ENCODE measurements at places on chromosomes 4 and X.

DNA sequence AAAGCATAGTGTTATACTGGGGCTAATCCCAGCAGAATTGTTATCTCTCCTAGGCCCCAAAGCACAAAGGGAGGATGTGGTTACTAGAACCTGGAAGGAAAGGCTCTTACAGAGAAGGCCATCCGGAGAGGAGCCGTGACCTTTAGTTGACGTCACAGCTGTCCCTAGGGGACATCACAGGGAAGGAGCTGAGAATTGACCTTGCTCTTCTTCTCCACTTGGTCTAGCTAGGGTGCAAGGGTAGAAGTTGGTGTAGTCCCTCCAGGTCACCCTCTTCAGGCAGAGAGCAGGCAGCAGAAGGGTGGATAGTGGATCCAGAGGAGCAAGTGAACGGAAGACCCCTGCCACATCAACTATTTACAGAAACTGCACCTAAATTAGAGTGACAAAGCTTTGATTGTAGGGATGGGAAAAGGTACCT is 22.8 kb upstream of the FGF2 start:
- DNase-seq, result no peak

- DNase-seq, result no peak
Observed at GRCh38 chr4:36921476-36922216, 322.9 kb upstream of the NWD2 start.

GRCh38 chrX:69033936-69034335 is 131.3 kb downstream of the PJA1 start:
- no peak for DNase-seq

- no peak for DNase-seq
Observed at GRCh38 chrX:21132686-21133393, 241.4 kb upstream of the CNKSR2 start.

DNA sequence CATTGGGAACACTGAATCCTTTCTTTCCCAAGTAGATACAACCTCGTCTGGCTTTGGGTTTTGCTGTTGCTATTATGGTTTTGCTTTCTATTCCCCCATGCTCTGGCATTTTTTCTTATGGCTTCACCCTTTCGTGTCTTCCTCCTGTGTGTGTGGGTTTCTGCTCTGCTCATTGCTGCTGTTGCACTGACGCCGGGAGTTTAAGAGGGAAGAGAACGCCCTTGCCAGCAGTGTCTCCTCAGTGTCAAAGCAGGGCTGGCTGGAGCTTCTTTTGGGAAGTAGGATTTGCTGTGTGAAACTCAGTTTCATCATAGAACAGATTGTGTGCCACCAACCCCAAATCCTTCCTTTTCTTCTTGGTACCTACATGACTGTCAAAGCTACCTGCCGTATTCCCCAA is 63.7 kb downstream of the CLDN22 start:
- no peak for DNase-seq

GRCh38 chr4:89221167-89221867 is 86.3 kb downstream of the GPRIN3 start:
- DNase-seq, result peak; percentile 15

DNA sequence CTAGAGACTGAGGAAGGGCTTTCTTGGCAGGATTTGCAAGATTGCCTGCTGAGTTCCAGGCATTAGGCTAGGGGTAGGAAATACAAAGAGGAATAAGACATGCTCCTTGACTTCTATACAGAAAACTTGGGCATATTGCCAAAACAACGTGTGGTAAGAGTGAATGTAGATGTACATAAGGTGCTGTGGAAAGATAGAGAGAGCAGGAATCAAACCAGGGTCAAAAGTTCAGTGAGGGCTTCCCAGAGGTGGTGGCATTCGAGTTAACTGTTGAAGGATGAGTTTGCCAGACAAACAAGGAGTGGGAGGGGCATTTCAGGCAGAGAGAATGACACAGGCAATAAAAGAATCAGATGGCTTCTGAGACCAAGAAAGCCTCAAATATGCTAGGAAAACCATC is 187.9 kb downstream of the KDR start:
- DNase-seq, result peak; percentile 24

DNA sequence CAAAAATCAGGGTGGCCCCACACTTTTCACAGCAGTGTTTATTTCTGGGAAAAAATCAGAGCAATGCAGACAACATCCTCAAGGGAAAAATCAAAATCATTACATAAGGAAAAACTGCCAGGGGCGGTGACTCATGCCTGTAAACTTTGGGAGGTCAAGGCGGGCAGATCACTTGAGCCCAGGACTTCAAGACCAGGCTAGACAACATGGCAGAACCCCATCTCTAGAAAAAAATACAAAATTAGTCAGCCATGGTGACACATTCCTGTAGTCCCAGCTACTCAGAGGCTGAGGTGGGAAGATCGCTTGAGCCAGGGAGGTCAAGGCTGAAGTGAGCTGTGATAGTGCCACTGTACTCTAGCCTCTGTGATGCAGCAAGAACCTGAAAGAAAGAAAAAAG is 102.8 kb downstream of the NAF1 start:
- no peak for DNase-seq

DNA sequence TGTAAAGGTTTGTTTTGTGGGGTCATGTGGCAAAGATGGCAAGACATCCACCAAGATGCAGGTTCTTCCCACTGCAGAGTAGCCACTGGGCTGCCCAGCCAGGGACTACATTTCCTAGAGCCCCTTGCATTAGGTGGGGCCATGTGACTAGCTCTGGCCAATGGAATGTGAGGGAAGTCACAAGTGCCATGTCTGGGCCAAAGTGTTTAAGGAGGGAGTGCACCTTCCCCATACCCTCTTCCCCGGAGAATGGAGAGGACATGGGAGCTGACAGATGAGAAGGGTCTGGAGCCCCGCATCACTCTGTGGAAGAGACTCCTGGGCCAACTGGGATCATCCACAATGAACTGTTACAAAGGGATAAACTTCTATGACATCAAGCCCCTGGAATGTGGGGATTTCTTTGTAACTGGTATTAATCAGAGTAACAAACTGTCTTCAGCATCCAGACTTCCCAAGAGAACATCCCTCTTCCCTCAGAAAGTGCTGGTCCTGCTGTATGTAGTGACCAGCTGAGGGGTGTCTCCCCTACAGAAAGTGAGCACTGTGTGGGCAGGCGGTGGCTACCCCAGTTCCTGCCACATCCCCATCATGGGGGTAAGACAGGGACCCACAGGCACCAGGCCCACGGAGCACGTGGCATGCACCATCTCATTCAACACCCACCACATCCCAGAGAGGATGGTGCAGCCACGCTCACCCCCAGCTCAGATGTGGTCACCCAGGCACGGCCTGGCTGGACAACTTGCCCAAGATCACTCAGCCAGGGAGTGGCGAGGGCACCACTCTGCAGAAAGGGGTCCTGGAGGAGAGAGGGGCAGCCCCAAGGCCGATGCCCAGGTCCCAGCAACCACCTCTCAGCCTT is 10.9 kb downstream of the PPP2R2C start:
- DNase-seq, result no peak

- no peak for DNase-seq
Observed at GRCh38 chrX:45508454-45508853, 307.8 kb upstream of the DIPK2B start.

DNA sequence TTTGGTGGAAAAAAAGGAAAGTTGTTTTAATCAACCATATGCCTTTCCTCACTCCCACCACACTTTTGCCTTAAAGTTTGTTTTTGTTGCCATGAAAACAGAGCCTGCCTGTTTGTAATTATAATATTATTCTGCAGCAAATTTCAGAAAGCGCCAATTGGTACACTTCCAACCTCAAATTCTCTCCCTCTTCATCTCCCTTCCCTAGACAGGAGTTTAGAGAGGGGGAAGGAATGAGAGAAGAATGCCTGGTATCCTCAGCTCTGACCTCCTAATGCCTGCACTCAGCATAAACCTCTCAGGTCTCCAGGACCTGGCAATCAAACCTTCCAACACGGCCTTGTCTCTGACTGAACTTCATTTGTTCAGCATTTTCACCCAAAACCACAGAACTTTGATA is 138.4 kb upstream of the HCCS start:
- DNase-seq, result no peak

DNA sequence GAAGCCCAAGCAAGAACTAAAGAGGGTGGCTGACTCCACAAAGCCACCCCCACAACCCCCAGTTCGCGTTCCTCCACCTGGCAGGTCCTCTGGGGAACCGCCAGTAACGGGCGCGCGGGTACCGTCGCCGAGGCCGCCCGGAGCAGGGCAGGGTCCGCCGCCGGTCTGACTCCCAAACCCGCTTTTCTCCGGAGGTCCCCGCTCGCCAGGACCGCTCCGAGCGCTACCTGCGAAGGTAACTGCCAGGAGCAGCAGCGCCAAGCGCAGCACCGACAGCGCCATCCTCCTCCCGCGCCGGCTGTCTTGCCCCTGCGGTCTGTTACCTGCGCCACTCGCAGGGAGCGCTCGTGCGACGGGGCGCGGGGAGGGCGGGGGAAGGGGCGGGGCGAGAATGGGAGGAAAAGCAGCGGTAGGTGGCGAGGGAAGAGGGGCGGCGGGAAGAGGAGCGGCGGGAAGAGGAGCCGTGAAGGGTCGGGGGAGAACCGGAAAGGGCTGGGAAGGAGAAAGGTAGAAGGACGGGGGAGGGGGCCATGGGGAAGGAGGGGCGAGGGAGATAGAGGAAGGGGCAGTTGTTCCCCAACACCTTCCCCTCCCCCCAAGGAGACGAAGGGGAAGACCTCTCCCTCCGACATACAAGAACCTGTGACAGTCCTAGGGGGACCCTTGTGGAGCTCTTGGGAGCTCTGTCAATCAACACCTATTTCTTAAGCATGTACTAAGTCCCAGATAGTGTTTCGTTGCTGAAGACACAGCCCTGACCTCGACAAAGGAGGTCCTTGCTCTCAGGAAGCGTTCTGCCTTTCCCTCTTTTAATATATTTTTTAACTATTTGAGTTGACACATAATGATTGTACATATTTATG is at the start of gene SPINK2:
Gene SPINK2 (minus strand): TSS at position 321 of the 863 bp plus-strand sequence. CDS start 39 bp downstream, at position 282.
- peak; percentile 74 for DNase-seq

GRCh38 chr4:173288296-173288695 is 45.9 kb downstream of the HMGB2 start:
- DNase-seq, result peak; percentile 85

GRCh38 chr4:32429151-32429550 is 1709.0 kb downstream of the PCDH7 start:
- no peak for DNase-seq

DNA sequence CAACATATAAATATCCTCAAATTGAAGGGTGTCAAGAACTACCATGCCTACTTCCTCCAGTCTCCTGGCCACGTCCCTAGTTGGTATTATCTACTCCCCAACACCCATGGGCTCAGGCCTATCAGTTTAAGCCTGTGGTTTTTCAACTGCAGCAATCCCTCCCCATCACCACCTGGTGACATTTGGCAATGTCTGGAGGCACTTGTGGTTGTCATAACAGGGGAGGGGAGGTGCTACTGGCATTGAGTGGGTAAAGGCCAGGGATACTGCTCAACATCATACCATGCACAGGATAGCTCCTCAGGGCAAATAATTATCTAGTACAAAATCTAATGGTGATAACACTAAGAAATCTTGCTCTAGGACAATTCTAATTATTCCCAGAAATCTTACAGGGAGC is 95.3 kb downstream of the COMMD8 start:
- no peak for DNase-seq

DNA sequence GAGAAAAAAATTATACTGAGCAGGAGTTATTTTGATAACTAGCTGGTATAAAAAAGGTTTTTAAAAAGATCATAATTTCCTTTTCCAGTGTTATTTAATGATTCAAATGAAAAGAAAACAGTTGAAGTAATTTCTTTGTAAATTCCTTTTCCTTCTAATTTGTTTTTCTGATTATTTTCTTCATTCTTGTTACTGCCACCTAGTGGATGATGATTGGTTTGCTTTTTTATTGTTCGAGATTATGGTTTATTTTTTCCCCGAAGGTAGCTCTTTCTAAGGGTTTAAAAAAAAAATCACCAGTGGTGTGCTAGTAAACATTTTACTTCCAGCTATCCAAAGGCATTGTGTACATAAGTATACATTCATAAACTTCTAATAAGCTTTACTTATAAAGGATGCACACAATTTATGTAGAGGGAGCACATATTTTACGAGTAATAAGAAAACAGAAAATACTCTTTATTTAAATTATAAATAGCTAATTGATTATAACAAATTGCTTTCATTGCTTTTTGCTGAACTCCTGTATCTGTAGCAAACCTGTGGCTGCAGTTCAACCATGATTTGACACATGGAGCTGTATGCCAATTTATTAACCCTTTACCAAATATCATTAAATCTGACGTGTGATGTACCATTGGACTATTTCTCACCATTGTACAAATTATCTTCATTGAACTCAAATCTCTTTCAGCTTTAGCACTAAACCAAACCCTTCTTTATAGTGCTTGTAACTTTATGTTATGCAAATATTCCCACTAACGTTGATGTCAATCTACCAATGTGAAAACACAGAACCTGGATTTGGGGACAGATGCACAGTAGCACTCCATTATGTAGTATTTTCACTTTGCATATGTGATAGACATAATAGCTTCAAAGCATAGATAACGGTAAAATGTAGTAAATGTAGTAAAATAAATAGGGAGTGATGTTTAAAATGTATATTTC is 97.8 kb upstream of the ANK2 start:
- DNase-seq, result peak; percentile 12

DNA sequence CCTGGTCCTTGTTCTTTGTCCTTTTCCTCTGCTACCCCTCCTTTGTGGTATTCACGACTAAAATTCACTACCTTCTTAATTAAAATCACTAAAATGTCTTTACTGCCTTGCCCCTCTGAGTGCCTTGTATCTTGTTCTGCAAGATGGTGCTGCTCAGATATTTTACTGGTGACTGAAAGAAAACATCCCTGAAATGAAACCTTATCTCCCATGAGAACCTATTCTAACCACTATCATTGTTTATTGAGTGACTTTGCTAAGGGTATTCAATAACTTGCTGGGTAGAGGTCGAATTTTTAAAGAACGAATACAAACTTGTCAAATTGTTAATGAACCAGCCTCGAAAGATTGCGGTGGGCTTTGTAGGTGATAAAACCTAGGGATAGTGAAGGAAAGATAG is 52.8 kb downstream of the SPRY1 start:
- no peak for DNase-seq

DNA sequence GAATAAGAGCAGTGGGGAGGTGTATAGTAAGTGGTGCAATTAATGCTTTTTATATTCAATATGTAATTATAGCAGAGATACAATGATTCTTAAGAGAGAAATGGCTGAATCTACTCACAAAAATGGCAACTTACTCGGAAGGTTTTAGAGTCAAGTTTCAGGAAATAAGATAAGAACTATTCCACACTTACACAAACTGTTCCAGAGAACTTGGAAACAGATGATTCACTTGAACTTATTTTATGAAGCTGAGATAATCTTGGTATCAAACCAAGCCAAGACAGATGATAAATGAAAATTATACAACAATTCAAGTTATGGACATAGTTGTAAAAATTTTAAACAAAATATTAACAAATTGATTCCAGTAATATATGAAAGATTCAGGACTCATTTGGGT is 311.3 kb upstream of the HS3ST1 start:
- no peak for DNase-seq

- DNase-seq, result peak; percentile 47
Observed at GRCh38 chrX:115350711-115351381, 61.3 kb downstream of the LUZP4 start.
